ENCODE measurements at places on chromosomes 3 and 15. TPM values are rescaled to one million over a fixed set of nuclear protein-coding genes. Genes with fewer than 3 reads are reported as not detected.

GRCh38 chr3:95751509-95751908, 1062.9 kb upstream of the EPHA6 start:
- H3K27me3 ChIP-seq = no peaks in the 10 kb centered on the region
- no peak overlapping the region for H3K27ac ChIP-seq
- DNase-seq = no peak
- no peak overlapping the region for H3K4me3 ChIP-seq
- no peaks in the 10 kb centered on the region for H3K36me3 ChIP-seq

GRCh38 chr3:39870706-39871105, 61.3 kb downstream of the MYRIP start:
- no peak overlapping the region for H3K4me3 ChIP-seq
- H3K27ac ChIP-seq = no peak overlapping the region
- H3K36me3 ChIP-seq = no peaks in the 10 kb centered on the region
- H3K4me1 ChIP-seq = no peaks in the 10 kb centered on the region
- no peak for DNase-seq
- no peaks in the 10 kb centered on the region for H3K27me3 ChIP-seq

DNA sequence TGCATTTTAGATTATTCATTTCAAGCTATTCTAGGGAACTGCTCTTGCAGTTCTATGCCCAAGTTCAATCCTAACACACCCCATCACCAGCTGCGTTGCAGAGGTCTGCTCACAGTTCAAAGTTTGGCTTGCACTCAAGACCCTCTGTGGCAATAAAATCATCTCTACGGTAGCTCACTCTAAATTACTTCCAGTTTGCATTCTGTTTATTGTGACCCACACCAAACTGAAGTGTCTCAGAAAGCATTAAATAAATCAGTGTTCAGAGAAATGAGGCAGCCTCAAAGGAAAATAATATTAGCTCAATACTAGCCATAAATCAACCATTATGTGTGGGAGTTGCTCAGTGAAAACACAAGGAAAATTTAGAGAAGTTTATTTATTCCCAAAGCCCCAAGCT, 250.3 kb downstream of the MAGI1 start:
- no peak for DNase-seq
- no peak overlapping the region for H3K4me3 ChIP-seq
- no peaks in the 10 kb centered on the region for H3K36me3 ChIP-seq
- no peak overlapping the region for H3K27ac ChIP-seq
- H3K27me3 ChIP-seq = no peaks in the 10 kb centered on the region

GRCh38 chr15:90011705-90012104, 10.6 kb downstream of the ZNF710 start:
- H3K27ac ChIP-seq = no peak overlapping the region
- H3K36me3 ChIP-seq = no peaks in the 10 kb centered on the region
- no peak overlapping the region for H3K4me3 ChIP-seq
- no peaks in the 10 kb centered on the region for H3K4me1 ChIP-seq

GRCh38 chr15:77773903-77774302, 141.2 kb upstream of the LINGO1 start:
- DNase-seq = no peak
- H3K27me3 ChIP-seq = no peaks in the 10 kb centered on the region
- no peaks in the 10 kb centered on the region for H3K36me3 ChIP-seq
- H3K4me1 ChIP-seq = no peaks in the 10 kb centered on the region

DNA sequence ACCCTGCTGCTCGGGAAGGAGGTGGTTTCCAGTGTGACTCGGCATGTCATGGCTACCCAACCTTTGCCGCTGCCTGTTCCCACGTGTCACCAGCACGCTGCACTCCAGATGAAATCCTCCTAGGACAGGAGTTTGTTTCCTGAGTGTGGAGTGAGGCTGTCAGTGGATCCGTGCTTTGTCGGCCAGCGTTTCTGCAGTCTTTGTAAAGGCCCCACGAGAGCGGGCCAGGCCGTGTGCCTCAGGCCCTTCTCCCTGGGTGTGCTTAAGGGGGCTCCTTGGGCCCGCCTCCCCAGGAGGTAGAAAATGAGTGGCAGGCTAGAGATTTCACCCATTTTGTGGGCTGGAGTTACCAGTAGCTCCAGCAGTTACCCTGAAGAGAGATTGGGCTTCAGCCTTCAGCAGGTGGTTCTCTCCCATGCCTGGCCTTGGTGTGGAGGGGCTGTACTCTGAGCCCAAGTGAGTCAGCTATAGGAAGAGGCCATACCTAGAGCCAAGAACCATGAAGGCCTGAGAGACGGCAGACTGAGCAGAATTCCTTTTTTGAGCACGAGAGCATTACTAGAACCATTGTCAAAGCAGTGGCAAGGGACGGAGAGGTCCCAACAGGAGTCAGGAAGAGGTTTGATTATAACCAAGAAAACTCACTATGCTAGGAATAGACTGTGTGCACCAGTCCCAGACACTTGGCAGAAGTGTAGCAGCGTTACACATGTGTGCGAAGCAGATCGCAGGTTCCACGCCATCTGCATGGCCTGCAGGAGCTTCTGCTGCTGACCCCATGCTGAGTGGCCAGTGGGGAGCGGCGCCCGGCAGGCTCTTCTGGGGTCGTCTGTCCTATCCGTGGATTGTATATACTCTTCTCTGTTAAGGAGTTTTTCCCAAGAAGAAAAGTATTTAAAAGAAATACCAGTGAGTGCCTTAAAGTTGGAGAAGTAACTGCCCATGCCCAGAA, 14.5 kb downstream of the MAP6D1 start:
- H3K4me1 ChIP-seq = peaks cover 3% of the 10 kb centered on the region
- no peak overlapping the region for H3K27ac ChIP-seq
- no peak for DNase-seq
- peaks cover 54% of the 10 kb centered on the region for H3K36me3 ChIP-seq
- no peaks in the 10 kb centered on the region for H3K27me3 ChIP-seq
- no peak overlapping the region for H3K4me3 ChIP-seq

- H3K27ac ChIP-seq = no peak overlapping the region
- no peaks in the 10 kb centered on the region for H3K27me3 ChIP-seq
- DNase-seq = peak; percentile 33
- no peaks in the 10 kb centered on the region for H3K4me1 ChIP-seq
- no peak overlapping the region for H3K4me3 ChIP-seq
Measured at GRCh38 chr15:71448688-71449114, 333.4 kb downstream of the THSD4 start.

DNA sequence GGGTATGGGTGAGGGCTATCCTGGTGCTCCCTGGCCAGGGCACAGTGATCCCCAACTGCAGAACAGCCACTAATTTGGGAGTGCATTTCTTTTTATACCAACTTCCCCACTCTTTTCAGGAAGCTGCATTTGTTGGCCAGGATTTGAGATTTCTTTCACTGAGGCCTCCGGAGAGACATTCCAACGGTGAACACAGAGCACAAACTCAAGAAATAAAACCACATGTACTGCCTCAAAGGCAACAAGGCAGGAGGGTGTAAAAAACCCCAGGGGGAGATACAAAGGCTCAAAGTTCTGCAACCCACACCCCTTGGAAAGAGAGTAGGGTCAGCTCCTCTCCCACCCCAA, 65.3 kb downstream of the CPN2 start:
- no peak for DNase-seq
- H3K4me1 ChIP-seq = peaks cover 19% of the 10 kb centered on the region
- no peak overlapping the region for H3K4me3 ChIP-seq
- no peaks in the 10 kb centered on the region for H3K36me3 ChIP-seq

DNA sequence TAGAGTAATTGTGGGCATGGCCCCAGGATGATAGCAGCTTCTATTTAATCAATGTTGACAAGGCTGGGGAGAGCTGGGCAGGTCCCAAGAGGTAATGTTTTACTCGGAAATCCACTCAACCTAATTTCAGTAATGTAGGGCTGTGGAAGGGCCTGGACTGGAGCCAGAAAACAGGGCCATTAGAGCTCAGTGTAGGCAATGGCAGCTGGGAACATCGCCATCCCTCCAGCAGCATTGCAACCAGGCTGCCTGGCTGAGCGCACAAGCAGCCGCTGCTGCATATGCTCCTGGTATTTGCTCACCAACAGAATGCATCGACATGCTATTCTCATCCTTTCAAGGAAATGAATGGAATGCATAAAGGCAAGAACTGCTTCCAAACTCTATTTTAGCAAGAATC, 90.0 kb downstream of the GAP43 start:
- H3K27me3 ChIP-seq = no peaks in the 10 kb centered on the region
- H3K4me3 ChIP-seq = no peak overlapping the region
- DNase-seq = no peak
- no peak overlapping the region for H3K27ac ChIP-seq
- no peaks in the 10 kb centered on the region for H3K4me1 ChIP-seq
- H3K36me3 ChIP-seq = no peaks in the 10 kb centered on the region

GRCh38 chr3:25474052-25474451, 46.0 kb downstream of the RARB start:
- no peak for DNase-seq
- no peak overlapping the region for H3K4me3 ChIP-seq
- H3K27ac ChIP-seq = peak overlapping the region; percentile 78
- H3K4me1 ChIP-seq = peaks cover 52% of the 10 kb centered on the region
- H3K27me3 ChIP-seq = no peaks in the 10 kb centered on the region
- no peaks in the 10 kb centered on the region for H3K36me3 ChIP-seq

GRCh38 chr3:194910414-194910984, 224.8 kb downstream of the FAM43A start:
- no peak for DNase-seq
- no peak overlapping the region for H3K27ac ChIP-seq
- H3K4me1 ChIP-seq = no peaks in the 10 kb centered on the region
- H3K27me3 ChIP-seq = no peaks in the 10 kb centered on the region
- H3K36me3 ChIP-seq = no peaks in the 10 kb centered on the region

DNA sequence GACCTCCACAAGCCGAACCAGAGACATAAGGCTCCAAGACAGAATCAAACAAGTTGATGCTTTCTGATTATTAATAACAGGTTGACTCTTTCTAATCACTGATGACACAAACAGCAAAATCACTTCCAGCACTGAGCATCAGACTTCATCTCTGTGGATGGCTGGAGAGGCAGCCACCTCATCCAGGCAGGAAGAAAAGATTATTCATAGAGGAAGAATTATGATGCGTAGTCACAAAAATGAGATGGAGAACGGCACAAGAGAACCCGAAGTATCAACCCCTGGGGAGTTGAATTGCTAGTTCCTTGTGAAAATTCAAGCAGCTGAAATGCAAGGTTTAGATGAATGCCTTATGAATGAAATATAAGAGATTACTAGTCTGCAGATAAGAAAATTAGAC, 49.9 kb upstream of the LMCD1 start:
- no peaks in the 10 kb centered on the region for H3K4me1 ChIP-seq
- no peaks in the 10 kb centered on the region for H3K36me3 ChIP-seq
- H3K4me3 ChIP-seq = no peak overlapping the region
- DNase-seq = no peak

DNA sequence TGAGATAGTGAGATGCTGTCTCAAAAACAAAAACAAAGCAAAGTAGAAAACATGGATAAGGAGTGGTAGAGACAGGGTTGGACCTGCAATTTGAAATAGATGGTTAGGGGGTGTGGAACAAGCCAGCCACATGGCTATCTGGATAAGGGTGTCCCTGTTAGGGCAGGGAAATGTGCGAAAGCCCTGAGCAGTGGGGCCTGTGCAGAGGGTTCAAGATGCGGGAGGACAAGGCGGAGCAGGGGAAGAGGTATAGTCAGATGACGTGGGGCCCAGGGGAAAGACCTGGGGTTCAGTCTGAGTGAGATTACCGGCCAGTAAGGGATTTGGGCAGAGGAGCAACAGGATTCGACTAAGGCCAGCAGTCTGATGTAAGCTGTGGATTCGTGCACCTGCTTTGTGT, 18.4 kb upstream of the NR2E3 start:
- no peak overlapping the region for H3K4me3 ChIP-seq
- H3K36me3 ChIP-seq = no peaks in the 10 kb centered on the region
- H3K27ac ChIP-seq = no peak overlapping the region
- no peaks in the 10 kb centered on the region for H3K27me3 ChIP-seq
- no peak for DNase-seq
- H3K4me1 ChIP-seq = no peaks in the 10 kb centered on the region

DNA sequence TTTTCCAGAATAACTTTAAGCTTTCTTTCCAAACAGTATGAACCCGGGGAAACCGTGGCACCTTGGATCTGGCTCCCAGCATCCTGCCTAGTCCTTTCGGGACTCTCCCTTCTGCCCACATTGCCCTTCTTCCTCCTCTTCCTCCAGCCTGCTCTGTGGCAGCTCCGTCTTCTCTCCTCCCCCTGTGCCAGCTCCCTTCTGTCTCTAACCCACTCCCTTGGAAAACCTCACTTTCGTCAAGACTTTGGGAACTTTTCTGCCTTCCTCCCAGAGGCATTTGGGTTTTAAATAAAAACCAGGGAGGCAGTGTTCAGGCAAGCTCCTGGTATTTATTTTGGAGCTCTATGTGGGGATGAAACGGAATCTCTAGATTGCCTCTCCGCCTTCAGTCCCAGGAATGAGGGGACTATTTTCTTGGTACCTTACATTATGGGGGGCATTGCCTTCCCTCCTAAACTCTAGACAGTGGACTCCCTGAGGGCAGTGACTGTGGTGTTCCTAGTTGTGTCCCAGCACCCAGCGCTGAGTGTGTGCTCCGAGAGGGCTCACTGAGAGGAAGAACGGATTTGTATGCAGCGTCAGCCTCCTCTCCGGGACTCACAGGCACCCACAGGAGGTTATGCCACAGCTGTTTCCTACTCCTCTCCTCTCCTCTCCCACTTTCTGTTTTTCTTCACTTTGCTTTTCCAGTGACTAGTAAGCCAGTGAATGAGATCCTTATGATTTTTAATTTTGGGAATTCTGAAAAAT, 105.4 kb upstream of the MRPS22 start:
- no peak overlapping the region for H3K27ac ChIP-seq
- no peak overlapping the region for H3K4me3 ChIP-seq
- H3K4me1 ChIP-seq = no peaks in the 10 kb centered on the region
- no peak for DNase-seq

DNA sequence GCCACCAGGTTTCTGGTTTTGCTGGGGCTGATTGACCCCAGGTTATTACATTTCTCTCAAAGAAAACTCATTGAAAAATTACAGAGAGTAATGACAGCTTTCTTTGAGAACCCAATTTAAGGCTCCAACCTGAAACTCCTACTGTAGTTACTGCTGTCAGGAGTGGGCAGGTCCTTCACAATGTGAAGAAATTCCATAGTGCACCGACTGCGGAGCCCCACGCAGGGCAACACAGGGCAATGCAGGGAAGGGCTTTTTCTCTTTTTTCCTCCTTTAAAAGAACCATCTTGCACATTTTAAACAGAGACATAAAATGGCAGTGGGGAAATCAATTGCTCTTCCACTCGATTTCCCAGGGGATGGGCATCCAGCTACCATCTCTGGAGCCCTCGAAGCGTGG, 74.3 kb downstream of the NUP210 start:
- H3K4me1 ChIP-seq = no peaks in the 10 kb centered on the region
- no peaks in the 10 kb centered on the region for H3K36me3 ChIP-seq
- DNase-seq = no peak
- no peak overlapping the region for H3K4me3 ChIP-seq
- H3K27ac ChIP-seq = no peak overlapping the region

DNA sequence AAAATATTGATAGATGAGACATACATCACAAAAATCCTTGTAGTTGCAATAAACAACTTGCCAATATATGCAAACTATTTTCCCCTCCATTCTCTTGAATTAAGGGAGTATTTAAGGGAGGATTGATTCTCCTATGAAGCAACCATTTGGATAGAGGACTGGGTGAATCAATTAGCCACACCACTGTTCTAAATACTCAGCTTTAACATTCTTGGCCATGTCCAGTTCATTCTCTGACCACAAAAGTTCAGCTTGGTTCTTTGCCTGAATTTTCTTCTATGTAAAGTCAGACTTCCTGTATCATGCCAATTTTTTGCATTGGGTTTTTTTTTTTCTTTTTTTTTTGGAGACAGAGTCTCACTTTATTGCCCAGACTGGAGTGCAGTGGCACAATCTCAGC, 15.8 kb upstream of the SEC11A start:
- peaks cover 4% of the 10 kb centered on the region for H3K4me1 ChIP-seq
- no peaks in the 10 kb centered on the region for H3K27me3 ChIP-seq
- H3K36me3 ChIP-seq = no peaks in the 10 kb centered on the region
- no peak overlapping the region for H3K27ac ChIP-seq

Gene CSTA
- total RNA-seq = 1.7 TPM

Gene CD200R1L
- total RNA-seq = not detected

Gene STAB1
- 31.8 TPM for total RNA-seq

Gene CP
- 111 TPM for total RNA-seq
